Activated CD4-positive, alpha-beta T cell treated with anti-CD3 and anti-CD28 coated beads for 1 hour (primary cell): ENCODE measurements at places on chromosomes 4 and X.

- DNase-seq: no peak
Observed at GRCh38 chr4:96103086-96103485, 263.2 kb downstream of the PDHA2 start.

DNA sequence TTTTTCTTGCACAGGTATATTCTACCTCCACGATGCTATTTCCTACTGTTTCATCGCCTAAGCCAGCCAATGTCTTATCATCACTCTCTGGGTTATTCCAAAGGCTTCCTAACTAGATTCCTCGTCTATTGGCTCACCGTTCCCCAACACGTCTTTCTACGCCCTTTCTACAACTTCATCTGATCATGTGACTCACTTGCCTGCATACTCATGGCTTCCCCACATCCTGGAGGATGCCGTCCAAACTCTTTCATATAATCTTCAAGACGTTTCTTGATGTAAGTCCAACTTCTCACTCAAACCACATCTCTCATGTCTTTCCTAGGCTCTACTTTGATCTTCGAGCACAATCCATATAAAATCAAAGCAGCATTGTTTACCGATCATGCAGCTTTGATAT, 322.0 kb upstream of the PPARGC1A start:
- DNase-seq: no peak

DNA sequence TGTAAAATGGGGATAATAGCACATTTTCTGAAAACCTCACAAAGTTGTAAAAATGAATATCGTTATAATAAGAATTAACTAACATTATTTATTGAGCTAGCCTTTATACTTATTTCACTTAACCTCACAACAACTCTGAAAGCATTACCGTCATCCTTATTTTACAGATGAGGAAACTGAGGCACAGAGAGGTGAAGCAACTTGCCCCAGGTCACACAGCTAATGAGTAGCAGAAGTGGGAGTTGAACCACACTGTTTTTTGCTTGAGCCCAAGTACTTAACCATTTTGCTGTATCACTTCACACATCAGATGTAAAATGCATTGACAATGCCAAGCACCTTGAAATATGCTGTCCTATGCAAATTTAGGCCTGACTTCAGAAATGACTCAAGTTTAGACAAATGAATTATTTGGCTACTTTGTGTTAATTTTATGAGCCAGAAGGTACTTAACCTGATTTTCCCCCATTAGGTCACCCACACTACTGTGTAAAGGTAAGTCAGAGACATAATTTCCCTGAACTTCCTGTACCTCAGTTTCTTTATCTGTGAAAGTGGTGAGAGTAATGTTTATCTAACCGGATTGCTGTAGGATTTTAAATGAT, 23.1 kb downstream of the CD40LG start:
- no peak for DNase-seq

DNA sequence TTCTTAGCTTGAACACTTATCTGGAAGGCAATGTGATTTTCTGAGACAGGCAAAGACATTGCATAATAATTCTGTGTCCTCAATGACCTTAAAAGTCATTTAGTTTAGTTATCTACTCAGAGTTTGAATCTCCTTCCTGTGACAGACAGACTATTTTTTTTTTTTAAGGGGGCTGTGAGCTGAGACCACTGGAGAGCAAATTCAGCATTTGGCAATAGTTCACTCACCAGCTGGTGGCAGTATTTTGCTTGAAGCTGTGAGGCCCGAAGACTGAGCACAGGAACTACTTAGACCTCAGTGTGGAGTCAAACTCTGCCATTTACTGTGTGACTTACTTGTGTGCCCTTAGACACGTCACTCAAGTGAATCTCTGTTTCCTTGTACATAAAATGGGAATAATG, 22.9 kb upstream of the CPE start:
- no peak for DNase-seq

- no peak for DNase-seq
Observed at GRCh38 chrX:78753571-78753970, 6.1 kb downstream of the LPAR4 start.

- no peak for DNase-seq
Observed at GRCh38 chrX:24646006-24646405, 1.1 kb downstream of the PCYT1B start.
